Central memory CD4-positive, alpha-beta T cell (primary cell): ENCODE measurements at places on chromosomes 12 and 14.

DNA sequence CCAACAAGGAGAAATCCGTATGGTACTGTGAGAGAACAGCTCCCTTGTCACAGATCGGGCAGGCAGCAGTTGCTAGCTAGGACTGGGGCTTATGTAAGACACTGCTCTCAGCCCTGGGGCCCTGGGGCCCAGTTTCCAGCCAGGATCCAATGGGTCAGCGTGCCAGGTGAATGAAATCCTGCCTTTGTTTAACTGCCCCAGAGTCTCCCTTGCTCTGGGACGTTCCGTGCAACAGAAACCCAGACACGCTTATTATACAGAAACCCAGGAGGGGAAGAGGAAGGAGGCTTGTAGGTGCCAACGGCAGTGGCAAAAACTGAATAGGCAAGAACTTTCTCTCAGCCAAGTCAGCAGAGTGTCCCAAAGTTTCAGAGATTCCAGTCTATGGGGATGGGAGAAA is 110.6 kb downstream of the DIO2 start:
- DNase-seq, result no peak

- no peak for DNase-seq
Measured at GRCh38 chr12:32302218-32303173, 96.9 kb upstream of the FGD4 start.

GRCh38 chr12:6534945-6535696 is 804 bp downstream of the GAPDH start:
- peak; percentile 71 for DNase-seq

- DNase-seq, result no peak
Measured at GRCh38 chr12:52836042-52836466, 1.9 kb upstream of the KRT79 start.

- no peak for DNase-seq
Measured at GRCh38 chr12:61564466-61564865, 695.7 kb upstream of the USP15 start.

DNA sequence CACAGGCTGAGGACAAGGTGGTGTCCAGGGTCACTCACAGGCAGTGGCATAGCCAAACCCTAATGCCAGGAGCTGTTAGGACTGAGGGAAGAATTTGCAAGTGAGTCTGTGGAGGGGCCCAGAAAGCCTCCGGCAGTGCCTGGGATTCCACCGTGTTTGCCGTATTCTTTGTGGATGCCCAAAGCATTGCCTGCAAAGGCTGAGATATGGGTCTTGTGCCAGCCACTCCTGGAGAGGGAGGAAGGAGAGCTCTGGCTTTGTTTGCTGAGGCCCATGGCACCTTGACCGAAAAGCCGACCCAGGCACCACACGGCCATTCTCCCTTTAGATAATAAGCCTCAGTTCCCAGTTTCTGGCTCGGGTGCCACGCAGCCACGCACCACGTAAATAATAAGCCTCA is 35.8 kb upstream of the GALNT9 start:
- no peak for DNase-seq

DNA sequence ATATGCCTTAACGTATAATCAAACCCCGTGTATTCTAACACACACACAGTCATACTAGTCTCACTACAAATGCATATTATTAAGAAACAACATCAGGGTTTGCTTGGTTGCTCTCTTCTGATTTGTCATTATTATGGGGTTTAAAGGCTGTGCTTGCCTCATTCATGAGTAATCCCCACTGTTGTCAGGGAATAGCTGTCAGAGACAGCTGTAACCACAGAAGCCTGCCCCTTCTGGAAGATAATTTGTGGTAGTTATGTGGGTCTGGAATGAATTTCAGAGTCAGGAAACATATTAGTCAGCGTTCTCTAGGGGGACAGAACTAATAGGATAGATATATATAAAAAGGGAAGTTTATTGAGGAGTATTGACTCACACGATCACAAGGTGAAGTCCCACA is 456.9 kb upstream of the TMEM132C start:
- DNase-seq, result no peak

- no peak for DNase-seq
Measured at GRCh38 chr12:42981379-42981778, 391.8 kb upstream of the PRICKLE1 start.

- DNase-seq, result no peak
Measured at GRCh38 chr14:32984241-32984930, 45.7 kb downstream of the NPAS3 start.

GRCh38 chr12:124694846-124695497 is 127.6 kb upstream of the NCOR2 start:
- no peak for DNase-seq

GRCh38 chr12:127579446-127579845 is 687.5 kb upstream of the TMEM132C start:
- DNase-seq, result no peak

DNA sequence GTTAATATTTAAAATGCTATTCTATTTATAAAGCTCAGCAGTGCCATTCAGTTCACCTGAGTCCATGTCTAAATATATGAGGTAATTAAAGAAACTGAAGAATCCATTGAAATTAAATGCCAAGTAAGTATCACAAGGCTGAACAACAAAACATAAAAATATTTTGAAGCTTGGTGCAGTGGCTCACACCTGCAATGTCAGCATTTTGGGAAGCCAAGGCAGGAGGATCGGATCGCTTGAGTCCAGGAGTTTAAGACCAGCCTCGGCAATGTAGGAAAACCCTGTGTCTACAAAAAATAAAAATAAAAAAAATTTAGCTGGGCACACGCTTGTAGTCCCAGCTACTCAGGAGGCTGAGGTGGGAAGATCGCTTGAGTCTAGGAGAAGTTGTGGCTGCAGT is 101.8 kb downstream of the OSBPL8 start:
- DNase-seq, result no peak

GRCh38 chr12:51192284-51192671 is 19.3 kb upstream of the TFCP2 start:
- DNase-seq, result no peak

GRCh38 chr12:42299392-42300308 is 26.2 kb downstream of the ZCRB1 start:
- DNase-seq, result no peak

DNA sequence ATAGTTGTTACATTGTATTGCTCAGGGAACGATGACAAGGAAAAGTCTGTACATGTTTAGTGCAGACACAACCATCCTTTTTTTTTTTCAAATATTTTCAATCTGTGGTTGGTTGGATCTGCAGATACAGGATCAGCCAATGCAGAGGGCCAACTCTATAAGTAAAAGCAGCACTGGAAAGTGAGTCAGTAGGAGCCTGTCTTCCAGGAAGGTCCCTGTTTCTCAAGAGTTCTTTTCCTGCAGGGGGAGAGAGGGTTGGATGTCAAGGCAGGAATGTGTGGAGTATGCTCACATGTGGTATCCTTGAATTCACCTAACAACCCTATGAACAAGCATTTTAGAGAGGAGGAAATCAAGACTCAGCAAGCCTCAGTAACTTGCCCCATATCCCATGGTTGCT is 409.1 kb downstream of the NPAS3 start:
- DNase-seq, result no peak

DNA sequence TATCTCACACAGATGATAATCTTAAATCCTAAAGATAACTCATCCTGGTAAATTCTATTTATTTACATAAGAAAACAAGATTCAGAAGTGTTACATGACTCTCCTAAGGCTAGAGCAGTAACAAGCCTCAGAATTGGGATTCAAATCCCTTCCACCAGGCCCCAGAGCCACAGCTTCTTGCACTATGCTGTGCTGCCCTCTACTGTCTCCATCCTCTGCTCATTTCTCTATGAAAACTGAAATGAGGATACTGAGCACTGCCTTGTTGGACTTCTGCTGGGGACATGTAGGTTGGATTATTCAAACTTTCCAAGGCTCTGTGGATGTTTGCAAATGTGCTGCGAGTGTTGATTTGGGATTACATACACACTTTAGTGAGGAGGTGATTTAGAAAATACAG is 23.5 kb upstream of the C12orf50 start:
- DNase-seq, result no peak

GRCh38 chr12:94705676-94706075 is 55.3 kb upstream of the TMCC3 start:
- DNase-seq, result no peak

GRCh38 chr14:64253672-64254071 is 40.5 kb downstream of the ESR2 start:
- no peak for DNase-seq

DNA sequence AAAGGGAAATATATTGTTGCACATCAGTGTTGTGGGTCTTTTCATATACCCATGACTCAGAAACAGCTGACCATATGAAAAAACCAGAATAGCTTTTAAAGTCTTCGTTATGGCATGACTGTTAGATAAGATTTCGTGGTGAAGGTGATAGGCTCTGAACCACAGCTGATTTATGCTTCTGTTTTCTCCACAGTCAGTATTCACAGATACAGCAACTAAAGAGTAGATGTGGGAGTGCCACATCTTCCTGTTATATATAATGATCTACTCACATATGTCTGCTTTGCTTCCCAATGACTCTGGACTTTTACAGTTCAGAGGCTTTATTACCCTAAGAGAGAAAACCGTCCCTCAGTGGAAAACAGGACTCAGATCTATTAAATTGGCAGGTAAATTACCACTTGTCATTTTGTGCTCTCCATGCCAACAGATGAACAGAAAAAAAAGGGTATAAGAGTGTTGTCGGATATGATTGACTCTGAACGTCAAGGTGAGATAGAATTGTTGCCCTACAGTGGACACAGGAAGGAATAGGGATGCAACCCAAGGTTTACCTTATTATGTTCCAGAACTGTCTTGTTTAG is 1037.1 kb downstream of the GALC start:
- no peak for DNase-seq

- no peak for DNase-seq
Measured at GRCh38 chr12:12744546-12745305, 27.6 kb downstream of the CDKN1B start.

DNA sequence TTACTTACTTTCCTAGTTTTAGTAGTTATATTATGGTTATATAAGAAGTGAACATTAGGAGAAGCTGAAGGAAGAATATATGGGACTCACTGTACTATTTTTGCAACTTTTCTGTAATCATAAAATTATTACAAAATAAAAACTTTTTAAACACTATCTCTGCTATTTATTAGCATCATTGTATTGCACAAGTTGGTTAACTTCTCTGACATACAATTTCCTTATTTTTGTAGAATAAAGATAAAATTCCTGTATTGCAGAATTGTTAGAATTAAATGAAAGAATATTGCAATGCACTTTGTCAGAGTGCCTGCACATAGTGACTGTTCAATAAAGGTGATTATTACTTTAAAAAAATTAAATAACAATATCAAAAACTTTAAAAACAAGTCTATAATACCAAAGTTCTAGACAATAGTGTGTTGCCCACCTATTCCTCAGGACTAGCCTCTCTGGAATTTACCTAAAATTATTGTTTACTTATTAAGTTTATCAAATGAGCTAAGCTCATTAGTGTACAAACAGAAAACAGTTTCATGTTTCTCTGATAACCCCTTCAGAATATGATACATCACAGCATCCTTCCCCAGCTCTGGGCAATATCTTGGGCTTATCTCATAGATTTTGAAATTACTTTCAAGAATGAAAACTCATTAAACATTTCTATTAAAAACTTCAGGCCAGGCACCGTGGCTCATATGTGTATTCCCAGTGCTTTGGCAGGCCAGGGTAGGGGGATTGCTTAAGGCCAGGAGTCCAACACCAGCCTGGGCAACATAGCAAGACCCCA is 77.4 kb upstream of the TMPO start:
- DNase-seq, result no peak

DNA sequence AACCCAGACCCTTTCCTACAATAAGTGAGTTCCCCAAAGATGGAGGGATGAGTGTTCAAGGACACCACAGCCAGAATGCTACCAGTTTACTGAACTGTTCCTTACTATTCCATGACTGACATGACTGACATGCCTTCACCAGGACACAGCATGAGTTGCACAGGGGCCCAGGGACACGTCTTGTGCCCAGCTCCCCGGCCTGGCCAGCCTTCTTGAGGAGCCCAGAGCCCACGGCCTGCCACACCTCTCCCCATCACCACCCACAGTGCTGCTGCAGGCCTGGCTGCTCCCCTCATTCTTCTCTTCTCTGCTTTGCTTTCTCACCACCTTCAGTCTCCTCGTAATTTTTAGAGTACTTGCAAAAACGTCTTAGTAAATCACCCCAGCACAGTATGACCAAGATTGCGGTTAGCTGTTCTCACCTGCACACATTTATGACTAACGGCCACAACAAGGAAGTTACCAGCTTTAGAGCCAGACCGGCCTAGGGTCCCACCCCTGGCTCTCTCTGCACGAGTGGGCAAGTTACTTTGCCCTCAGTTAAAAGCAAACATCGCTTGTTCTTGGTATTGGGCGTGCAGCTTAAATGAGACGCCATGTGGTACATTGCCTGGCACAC is 18.5 kb downstream of the PPP2R5E start:
- no peak for DNase-seq
